ENCODE measurements at places on chromosomes 5 and 9.
A peak's percentile ranks its signal among the peaks of the same experiment; 100 is the strongest.

- no peak for DNase-seq
Measured at GRCh38 chr9:113516840-113517577, 53.5 kb downstream of the RGS3 start.

DNA sequence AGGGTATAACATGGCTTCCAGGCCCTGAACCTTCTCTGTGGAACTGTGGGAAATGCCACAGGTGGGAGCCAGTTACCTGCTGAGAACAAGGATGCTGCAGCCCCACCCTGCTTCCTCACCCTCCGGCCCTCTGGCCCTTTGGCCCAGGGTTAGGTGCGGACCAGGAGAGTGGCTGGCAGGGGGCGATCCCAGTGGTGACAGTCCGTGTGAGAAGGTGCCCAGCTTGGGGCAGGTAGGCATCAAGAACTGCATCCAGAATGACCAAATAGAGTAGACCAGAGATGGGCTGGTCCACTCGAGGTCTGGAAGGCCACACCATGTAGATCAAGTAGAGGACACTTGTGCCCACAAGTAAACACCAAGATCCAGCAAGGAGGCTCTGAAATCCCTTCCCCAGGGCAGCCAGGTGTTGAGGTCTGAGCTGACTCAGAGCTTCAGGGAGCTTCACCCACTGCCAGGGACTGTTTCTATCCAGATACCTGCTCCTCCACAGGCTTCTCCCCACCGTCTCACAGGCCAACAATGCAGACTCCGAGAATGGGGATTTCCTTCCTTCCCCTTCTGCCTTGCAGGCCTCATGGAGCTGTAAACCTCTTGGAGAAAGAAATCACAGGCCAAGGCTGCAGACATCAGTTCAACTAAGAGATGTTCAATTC lies 61.4 kb upstream of the ZSWIM6 start:
- DNase-seq = no peak

DNA sequence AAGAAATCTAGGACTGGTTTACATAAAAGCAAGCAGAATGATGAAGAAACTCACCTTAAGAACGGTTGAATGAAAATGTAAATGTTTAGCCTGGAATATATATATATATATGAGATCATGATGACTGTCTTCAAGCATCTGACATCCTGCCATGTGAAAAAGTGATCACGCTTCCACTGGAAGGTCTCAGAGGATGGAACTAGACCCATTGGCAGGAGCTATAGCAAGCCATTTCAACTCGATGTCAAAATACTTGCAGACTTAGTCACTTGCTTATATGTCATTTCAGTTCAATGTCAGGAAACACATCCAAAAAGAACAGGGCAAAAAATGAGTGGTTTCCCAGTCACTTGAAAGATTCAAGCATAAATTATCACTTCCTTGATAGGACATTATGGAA lies 22.2 kb upstream of the TMEM161B start:
- no peak for DNase-seq

DNA sequence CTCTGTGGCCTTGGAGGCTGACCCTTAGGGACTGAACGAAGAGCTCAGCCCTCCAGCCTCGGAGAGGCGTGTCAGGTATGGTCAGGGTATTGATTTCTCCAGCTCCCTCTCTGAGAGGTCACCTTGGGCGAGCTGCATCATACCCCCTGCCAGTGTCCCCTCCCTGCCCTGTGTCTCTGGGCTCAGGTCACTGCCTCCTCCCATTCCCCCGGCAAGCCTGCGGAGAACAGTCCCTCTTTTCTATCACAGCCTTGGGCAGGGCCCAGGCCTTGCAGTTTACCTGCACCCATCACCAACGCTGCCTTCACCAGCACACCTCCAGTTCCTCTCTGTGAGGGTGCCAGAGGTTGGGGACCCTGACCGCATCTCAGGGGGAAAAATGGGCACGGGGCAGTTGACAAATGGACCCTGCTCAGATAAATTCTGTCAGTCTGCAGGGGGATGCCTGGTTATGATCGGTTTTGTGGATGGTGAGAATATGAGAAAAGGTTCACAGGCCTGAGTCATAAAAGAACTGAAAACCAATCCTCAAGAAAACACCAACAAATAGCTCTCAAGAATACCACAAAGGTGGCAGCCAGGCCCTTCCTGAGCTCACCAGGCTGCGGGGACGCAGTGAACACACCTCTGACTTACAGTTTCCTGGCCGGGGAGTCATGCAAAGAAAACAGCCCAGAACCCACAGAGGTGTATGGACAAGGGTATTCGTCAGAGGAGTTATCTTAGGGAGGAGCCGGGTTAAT lies 24.7 kb upstream of the RXRA start:
- peak; percentile 22 for DNase-seq
